Forelimb muscle (tissue), 1 donor: ENCODE measurements at places on chromosomes 6 and 20. TPM values are rescaled to one million over a fixed set of nuclear protein-coding genes. Genes with fewer than 3 reads are reported as not detected.

GRCh38 chr6:36781669-36782068 is 57.6 kb downstream of the CPNE5 start:
- no peak for DNase-seq

- no peak for DNase-seq
These were observed 56.2 kb downstream of the COL12A1 start for GRCh38 chr6:75149696-75150095.

GRCh38 chr20:32663335-32664011 is 10.3 kb downstream of the C20orf203 start:
- DNase-seq, result no peak

GRCh38 chr6:150613269-150613668 is 13.6 kb downstream of the PLEKHG1 start:
- DNase-seq, result no peak

DNA sequence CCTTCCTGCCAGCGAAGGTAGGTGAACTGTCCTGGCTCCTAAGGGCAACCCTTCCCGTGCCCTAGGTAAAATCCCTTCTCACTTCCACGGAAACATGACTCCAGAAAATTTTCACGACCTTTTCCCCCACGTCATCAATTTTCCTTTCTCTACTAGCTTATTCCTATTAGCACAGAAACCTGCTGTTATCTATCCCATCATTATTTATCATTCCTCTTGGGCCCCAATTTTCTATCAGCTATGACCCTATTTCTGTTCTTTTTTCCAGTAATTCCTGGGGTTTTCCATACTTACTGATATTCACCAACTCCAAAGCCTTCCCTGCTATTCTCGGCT is 23.8 kb upstream of the GCM1 start:
- no peak for DNase-seq

- DNase-seq, result no peak
These were observed 7.1 kb downstream of the VNN2 start for GRCh38 chr6:132750455-132751248.

GRCh38 chr6:150830439-150831165 is 34.9 kb upstream of the MTHFD1L start:
- no peak for DNase-seq

DNA sequence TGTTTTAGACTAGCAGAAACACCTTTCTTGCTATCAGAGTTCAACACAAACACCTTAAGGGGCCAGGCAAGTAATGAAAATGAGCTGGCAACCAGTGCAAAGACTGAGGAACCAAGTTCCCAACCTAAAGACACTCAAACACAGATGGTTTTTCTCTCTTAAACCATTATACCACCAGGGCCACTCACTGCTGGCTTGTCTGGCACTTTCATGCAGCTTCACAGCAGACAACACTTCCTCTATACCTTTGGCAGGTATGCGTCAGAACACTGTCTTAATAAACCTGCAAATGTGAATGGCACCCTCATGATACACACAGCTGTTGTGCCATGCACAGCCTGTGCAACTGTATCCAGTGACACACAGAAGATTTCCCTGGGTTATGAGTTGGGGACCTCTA is 41.6 kb downstream of the NFATC2 start:
- DNase-seq, result no peak

- DNase-seq, result no peak
These were observed 217.3 kb downstream of the ARID1B start for GRCh38 chr6:156994215-156995076.

- no peak for DNase-seq
These were observed 38.4 kb upstream of the SLC22A16 start for GRCh38 chr6:110514818-110515217.

DNA sequence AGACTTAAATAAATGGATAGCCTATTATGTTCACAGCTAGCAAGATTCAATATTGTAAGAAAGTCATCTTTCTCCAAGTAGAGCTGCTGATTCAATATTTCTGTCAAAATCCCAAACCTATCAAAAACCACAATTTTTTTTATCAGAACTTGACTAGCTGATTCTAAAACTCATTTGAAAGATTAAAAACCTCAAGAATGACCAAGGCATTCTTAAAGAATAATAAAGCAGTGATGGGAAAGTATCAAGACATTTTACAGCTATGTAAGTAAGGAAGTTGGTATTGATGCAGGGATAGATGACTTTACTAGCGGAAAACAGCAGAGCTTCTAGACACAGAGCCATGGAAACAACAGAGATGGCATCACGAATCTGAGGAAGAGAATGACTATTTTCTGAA is 64.7 kb downstream of the SAMD3 start:
- DNase-seq, result no peak

DNA sequence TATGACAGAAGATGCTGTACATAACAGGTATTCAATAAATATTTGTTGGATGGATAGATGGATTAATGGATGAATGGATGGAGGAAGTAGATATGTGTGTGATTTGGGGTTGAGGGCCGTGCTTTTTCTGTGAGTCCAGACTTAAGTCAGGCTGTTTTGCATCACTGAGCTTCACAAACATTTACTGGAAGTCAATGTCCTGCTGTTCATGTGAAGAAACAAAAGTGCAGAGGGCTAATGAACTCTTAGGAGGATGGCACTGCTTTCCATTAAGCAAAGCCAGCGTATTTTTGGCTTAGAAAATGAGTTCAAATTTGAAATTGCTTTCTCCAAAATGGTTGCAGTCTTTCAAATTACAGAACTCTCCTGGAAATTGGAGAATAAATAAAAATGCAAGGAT is 260.6 kb upstream of the SASH1 start:
- DNase-seq, result no peak

- no peak for DNase-seq
These were observed 27.2 kb upstream of the CHD6 start for GRCh38 chr20:41645372-41645771.

GRCh38 chr6:49541210-49541724 is 9.2 kb upstream of the C6orf141 start:
- no peak for DNase-seq

- no peak for DNase-seq
These were observed 73.9 kb upstream of the IPCEF1 start for GRCh38 chr6:154430481-154430919.

GRCh38 chr20:62818592-62819493 is 2.0 kb downstream of the COL9A3 start:
- no peak for DNase-seq

- no peak for DNase-seq
These were observed 65.1 kb downstream of the ZBTB2 start for GRCh38 chr6:151326116-151326825.

GRCh38 chr20:18611492-18611891 is 23.6 kb downstream of the DTD1 start:
- no peak for DNase-seq

GRCh38 chr6:21861942-21862341 is 268.4 kb downstream of the SOX4 start:
- DNase-seq, result no peak

GRCh38 chr6:1190366-1190765 is 121.5 kb upstream of the FOXQ1 start:
- no peak for DNase-seq

DNA sequence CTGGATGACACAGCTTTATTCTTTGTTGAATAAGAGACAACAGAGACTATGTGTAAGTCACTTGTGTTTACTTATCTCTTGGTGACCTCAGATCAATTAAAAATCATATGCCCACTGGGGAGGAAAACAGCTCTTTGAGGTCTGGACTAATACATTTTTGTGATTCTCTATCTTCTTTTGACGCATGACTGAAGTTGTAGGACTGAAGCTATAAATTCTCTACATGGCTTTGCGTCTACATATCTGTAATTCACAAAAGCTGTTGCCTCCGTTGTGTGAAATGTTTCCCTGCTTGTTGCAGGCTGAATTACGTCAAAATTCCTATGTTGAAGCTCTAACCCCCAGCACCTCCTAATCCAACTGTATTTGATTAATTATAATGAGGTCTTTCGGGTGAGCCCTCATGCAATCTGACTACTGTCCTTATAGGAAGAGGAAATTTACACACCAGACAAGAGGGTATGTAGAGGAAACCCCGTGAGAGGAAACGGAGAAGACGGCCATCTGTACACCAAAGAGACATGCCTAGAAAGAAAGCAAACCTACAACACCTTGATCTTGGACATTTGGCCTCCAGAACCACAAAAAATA is 481.6 kb downstream of the PRKN start:
- no peak for DNase-seq

- DNase-seq, result no peak
These were observed 499.8 kb upstream of the PTCHD4 start for GRCh38 chr6:48610846-48611245.

DNA sequence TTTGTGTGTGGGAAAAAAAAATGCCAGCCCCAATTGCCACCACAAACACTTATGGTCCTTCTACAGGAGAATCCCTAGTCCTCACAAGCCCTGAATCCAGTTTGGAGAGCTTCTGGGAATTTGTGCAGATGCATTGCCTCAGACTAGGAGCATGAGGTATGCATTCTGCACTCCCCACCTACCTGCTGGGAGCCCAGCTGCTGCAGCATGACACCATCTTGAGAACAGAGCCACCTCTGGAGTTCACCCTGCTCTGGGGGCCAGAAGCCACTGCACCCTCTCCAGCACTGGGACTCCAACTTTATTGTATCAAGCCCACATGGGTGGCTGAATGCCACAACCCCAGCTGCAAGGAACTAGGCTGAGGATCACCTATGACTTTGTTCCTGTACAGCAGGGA is 568.5 kb upstream of the ID4 start:
- no peak for DNase-seq

Gene GATA5
- 0.09 TPM for polyA plus RNA-seq

Gene COL12A1
- polyA plus RNA-seq, result 311 TPM

Gene SPATA25
- polyA plus RNA-seq, result 10.3 TPM

Gene C4A
- 19.3 TPM for polyA plus RNA-seq

Gene OXT
- polyA plus RNA-seq, result 0.47 TPM

Gene SPATS1
- not detected for polyA plus RNA-seq

Gene DEFB124
- 1.3 TPM for polyA plus RNA-seq
